ENCODE measurements at places on chromosomes 16 and 17.
A peak's percentile ranks its signal among the peaks of the same experiment; 100 is the strongest.

DNA sequence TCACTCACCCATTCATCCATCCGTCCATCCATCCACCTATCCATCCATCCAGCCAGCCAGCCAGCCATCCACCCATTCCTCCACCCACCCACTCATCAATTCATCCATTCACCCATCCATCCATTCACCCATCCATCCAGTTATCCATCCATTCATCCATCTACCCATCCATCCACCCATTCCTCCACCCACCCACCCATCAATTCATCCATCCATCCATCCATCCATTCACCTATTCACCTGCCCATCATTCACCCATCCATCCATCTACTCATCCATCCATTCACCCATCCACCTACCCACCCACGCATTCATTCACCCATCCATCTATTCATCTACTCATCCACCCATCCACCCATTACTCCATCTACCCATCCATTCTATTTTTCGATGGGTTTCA is 43.6 kb upstream of the JPH3 start:
- no peak for DNase-seq

DNA sequence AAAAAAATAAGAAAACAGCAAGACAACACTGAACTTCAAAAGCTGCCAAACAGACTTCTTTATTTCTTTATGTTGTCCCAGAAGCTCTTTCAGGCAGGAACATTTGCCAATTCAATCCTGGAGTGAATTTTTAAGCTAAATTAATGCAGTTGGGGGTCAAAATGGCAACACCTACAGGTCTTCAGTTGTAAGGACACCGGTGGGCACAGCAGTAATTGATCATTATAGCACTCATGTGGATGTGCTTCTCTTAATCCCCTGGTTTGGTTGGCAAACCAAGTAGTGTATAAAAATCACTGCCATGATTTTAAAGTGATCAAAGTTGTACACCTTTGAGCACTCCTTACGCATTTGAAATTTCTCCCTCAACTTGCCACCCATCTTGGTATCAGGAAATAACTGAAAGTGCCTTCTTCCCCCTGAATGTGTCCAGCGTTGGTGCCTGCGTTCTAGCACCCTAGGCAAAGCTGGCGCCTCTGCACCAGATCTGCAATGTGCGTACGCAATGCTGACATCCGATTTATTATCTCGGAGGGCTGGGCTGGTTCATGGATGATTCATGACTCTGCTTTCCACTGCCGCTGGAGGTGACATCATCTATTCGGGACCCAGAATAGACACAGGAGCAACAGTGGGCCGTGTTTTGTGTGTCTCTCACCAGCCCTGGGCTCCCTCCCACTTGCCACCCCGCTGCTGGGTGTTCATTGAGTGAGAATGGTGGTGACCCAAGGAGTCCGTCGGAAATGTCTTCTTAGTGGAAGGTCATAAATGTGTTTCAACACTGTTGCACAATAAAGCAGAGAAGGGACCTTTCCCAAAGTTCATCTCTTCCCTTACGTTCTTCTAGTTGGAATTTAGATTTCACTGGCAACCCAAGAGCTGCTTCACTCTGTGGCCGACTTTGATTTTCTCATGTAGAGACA is 203.4 kb downstream of the CCDC182 start:
- peak; percentile 43 for DNase-seq

DNA sequence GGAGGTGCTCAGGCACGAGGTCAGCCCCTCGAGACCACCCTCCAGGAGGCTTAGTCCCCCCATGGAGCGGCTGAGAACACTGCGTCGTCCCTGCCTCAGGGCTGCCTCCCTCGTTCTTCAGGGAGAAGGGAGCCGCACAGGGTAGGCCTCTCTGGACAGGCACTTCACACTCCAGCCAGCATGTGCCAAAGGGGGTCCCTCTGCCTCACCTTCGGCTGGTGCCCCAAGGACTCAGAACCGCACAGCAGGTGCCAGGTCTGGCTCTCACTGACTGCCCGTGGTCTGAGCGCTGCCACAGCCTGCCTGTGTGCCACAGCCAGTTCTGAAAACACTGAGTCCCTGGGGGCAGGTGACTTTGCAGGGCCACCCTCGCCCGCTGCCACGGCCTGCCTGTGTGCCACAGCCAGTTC is 7.1 kb downstream of the P2RX5 start:
- DNase-seq = no peak

- DNase-seq = no peak
These were observed 191.8 kb downstream of the PARN start for GRCh38 chr16:14438256-14438655.

DNA sequence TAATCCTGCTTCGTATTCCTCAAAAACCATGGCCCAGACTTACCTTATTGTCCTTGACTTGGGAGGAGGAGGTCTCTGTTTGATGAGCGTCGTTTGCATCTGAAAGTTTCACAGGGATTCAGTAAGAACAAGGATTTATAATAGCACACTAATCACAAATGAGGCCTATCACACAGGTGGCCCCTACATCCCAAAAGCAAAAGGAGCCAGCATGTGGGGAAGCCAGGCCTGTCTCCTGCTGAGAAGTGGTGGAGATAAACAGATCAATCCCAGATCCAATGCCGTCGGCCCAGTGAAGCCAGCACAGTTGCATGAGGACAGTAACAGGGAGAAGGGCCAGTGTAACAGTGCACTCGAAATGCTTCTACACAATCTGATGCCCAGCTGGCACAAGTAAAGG is 13.3 kb upstream of the EVPL start:
- DNase-seq = no peak

DNA sequence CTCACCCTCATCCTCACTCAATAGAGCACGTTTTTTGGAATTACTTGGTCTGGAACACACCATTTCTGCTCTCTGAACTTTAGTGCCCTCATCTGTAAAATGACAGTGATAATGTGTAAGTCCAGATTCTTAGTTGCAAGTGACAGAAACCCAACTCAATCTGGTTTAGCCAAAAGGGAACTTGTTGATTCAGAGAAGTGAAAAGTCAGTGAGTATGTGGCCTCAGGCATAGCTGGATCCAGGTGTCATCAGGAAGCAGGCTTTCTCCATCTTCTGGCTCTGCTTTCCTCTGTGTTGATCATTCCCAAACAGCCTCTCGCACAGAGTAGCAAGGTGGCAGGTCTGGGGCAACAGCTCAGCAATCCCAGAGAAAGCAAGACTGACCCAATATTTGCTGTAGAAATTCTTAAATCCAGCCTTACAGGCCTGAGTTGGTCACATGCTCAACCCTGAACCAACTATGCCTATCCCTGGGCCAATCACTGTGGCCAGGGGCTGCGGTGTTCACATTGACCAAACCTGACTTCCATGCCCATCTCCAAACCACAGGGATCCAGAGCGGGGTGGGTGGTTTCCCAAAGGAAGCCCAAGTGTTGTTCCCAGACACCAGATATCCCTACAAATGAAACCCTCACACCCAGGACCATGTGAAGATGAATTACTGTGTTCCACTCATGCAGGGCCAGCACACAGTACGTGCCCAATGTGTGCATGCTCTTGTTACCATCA is 23.3 kb upstream of the ALKBH5 start:
- no peak for DNase-seq

DNA sequence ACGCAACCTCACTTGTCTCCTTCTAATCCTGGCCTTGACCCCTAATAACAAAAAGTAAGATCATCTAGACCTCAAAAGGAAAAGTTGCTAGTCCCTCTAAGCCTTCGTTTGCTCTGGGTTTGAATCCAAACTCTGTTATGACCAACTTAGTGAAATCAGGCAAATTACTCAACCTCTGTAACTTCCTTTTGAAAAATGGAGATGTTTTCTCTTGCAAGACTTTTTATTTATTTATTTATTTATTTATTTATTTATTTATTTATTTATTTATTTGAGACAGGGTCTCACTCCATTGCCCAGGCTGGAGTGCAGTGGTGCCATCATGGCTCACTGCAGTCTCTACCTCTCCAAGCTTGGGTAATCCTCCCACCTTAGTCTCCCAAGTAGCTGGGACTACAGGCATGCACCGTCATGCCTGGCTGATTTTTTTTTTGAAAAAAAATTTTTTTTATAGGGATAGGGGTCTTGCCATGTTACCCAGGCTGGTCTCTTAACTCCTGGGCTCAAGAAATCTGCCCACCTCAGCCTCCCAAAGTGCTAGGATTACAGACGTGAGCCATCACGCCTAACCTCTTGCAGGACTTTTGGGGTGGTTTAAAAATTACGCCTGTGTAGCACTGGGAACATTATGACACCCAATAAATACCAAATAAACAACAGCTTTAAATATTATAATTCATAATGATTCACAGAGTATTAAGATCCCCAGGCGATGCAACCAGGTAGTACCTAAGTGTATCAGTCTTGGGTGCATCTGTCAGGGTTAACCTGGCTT is 63.4 kb downstream of the PITPNC1 start:
- DNase-seq = no peak

DNA sequence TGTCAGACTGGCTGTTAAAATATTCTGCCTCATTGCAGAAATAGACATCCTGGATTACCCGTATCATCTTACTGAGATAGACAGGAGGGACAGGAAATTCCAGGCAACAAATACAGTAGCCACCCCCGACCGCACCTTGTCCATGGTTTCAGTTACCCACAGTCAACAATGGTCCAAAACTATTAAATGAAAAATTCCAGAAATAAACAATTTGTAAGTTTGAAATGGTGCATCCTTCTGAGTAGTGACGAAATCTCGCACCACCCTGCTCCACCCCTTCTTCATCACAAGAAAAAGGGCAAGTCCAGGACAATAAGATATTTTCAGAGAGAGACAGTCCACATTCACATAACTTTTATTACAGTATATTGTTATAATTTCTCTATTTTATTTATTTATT is 23.6 kb upstream of the PRSS54 start:
- DNase-seq = no peak

DNA sequence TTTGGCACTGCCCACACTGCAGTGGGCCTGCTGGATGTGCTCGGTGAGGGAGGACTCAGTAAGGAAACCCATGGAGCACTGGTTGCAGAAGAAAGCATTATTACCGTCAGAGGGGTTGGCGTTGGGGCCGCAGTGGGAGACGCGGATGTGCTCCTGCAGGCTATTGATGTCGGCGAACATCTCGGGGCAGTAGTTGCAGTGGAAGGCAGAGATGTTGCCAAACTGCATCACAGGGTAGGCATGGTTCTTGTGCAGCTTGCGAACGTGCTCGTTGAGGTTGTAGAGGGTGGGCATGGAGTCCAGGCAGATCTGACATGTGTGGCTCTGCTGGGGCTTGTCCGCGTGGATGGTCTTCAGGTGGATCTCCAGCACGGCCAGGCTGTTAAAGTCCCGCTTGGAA is 218.4 kb downstream of the ZNF423 start:
- DNase-seq = no peak

DNA sequence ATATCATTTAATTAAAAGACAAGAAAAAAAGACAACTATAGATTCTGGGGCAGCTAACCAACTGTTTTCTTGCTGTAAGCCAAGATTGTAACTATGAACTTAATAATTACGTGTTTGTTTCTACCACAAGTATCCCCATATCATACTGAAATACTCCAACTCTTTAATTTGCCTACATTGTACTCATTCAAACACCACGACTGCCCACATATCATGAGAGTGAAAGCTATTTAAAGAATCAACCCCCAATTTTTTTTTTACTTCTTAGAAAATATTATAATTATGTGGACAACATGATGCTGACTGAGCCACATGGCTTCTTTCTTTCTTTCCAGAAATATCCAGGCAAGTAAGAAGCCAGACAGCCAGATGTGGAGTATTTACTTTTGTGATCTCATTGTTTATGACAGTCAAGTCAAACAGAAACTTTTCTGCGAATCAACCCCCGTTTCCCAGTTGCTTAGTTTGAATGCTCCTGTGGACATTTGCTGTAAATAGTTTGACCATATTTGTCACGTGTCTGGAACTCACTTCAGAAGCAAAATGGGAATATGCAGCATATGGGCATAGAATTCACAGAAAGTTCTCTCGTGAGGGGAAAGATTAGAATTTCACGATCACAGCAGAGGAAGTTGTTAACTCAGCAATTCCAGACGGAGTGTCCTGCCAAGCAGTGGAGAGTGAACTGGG is 126.8 kb upstream of the PSMD7 start:
- peak; percentile 25 for DNase-seq

DNA sequence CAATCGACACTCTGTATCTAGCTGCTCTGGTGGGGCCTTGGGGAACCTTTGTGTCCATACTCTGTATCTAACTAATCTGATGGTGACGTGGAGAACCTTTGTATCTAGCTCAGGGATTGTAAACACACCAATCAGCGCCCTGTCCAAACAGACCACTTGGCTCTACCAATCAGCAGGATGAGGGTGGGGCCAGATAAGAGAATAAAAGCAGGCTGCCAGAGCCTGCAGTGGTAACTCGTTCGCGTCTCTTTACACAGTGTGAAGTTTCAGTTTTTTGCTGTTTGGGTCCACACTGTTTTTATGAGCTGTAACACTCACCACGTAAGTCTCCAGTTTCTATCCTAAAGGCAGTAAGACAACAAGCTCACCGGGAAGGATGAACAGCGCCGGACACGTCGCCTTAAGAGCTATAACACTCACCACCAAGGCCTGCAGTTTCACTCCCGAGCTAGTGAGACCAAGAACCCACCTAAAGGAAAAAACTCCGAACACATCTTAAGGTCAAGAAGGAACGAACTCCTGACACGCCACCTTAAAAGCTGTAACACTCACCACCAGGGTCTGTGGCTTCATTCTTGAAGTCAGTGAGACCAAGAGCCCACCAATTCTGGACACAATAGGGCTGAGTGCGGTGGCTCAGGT is 64.6 kb downstream of the KPNA2 start:
- DNase-seq = no peak

GRCh38 chr16:69909760-69910159 is 41.4 kb upstream of the CLEC18A start:
- no peak for DNase-seq

DNA sequence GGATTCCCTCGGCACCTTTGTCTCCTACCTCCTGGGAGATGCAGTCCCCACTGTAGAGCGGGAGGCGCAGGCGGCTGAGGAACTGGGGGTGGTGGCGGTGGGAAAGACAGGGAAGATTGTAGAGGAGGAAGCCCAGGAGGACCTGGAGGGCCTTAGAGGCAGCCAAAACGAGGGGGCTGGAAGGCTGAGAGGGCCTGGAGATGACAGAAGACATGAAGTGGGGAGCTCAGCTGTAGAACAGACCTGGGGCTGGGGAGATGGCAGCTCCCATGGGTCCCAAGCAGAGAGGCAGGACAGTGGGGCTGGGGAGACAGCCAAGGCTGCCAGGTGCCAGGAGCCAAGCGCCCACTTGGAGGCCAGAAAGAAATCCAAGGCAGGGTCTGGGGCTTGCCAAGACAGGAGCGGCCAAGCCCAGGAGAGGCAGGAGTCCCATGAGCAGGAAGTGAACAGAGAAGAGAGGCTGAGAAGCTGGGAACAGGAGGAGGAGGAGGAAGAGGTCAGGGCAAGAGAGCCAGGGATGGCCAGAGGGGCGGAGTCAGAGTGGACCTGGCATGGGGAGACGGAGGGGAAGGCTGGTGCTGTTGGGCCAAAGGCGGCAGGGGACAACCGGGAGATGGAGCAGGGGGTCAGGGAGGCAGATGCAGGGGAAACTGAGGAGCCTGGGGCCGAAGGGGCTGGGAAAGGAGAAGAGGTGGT is 803 bp downstream of the APOBR start:
- no peak for DNase-seq

- DNase-seq = no peak
These were observed 3.1 kb upstream of the ADORA2B start for GRCh38 chr17:15941781-15942180.

GRCh38 chr17:61453566-61454380 is 1.6 kb downstream of the TBX4 start:
- no peak for DNase-seq

GRCh38 chr16:50288920-50289319 is 22.6 kb downstream of the ADCY7 start:
- no peak for DNase-seq

- no peak for DNase-seq
These were observed 9.8 kb upstream of the SOST start for GRCh38 chr17:43768382-43768781.

- no peak for DNase-seq
These were observed 5.2 kb upstream of the CCDC182 start for GRCh38 chr17:57750109-57750871.

GRCh38 chr16:30394592-30395154 is 547 bp upstream of the ZNF48 start:
- peak; percentile 32 for DNase-seq
